Stimulated activated CD4-positive, alpha-beta T cell treated with anti-CD3 and anti-CD28 coated beads, TNF-alpha, amount 100 ng/mL, for 24 hours (primary cell): ENCODE measurements at places on chromosomes 2 and 18.

GRCh38 chr2:40197121-40197520 lies 254.8 kb downstream of the SLC8A1 start:
- DNase-seq: no peak

DNA sequence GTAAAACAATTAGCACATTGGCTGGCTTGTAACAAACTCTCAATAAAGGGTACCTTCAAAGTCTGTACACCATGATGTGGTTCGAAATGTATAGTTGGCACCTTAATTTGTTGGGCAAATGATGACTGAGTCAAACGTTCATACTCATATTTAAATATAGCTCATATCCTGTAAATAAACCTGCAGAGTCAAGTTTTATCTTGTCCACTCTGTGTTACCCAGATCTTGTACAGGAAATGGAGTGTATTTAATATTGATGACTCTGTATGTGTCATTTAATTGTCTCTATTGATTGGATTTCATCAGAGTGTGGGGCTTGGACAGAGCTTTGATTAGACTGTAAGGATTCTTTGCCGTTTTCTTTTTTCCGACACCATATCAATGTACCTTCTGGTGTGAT lies 805.6 kb upstream of the ZEB2 start:
- DNase-seq: no peak

GRCh38 chr2:188330316-188331053 lies 38.8 kb downstream of the GULP1 start:
- no peak for DNase-seq

DNA sequence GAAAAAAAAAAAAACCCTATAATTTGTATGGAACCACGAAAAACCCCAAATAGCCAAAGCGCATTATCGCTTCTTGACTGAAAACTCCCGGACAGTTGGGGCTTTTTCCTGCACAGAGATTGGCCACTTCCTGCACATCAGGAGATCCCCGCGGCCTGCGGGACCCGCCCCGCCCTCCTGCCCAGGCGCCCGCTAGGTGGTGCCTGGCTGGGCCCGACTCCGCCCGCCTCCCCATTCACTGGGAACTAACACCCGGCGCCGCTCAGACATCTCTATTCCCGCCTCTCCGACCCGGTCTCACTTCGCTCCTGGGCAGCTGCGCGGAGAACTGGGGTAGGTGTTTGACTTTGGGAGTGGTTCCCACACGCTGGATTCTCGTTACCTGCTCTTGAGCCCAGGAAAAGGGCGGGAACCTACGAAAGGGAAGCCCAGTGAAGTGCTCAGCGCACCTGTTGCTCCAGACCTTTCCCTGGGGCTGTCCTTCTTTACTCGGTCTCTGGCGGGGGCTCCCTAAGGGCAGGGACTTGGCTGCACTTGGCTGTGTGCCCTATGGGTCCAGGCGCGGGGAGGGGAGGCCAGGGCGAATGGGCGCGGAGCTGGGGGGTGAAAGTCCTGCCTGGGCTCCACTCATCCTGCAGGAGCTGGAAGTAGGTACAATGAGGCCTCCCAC lies at the start of gene HMSD:
Gene HMSD, plus strand, starts transcription at position 234 of the 670 bp plus-strand sequence. CDS start 4,155 bp downstream, outside the sequence.
- peak; percentile 31 for DNase-seq

- no peak for DNase-seq
Observed at GRCh38 chr2:45177870-45178269, 168.6 kb upstream of the SIX2 start.

GRCh38 chr2:212402316-212402715 lies 136.3 kb downstream of the ERBB4 start:
- no peak for DNase-seq

DNA sequence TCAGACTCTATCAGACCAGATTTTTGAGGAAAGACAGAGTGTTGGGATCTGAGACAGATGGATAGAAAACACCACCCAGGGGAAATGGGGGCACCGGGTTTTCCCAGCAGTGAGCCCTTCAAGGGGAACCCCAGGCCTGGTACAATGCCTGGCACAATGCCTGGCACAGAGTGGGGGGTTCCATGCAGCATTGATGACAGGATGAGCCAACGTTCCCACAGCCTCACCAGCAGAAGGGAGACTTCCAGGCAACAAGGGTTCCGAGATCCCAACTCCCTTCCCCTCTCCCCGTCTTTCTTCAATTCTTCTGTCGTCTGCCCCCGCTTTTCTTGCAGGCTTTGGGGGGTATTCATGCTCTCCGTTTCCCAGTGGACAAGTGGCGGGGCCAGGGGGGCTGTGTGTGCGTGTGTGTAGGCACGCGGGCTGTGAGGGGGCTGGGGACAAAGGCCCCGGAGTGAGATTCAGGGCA lies 132.1 kb upstream of the HAAO start:
- DNase-seq: no peak

DNA sequence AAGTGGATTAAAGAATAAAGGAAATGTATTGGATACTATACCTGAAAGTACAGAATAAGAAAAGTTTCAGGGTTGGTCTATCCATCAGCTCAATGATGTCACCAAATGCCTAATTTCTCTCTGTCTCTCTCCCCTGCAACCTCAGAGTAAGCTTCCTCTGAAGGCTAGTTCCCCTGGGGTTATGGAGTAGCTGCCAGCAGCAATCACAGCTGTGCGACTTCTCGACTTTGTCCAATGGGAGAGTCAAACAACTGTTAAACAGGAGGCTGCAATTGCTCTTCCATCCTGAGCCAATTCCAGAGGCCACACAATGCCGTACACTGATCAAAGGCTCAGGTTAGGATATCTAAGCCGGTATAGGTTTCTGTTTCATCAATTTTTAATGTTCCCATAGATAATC lies 95.3 kb upstream of the FANCL start:
- DNase-seq: no peak

- no peak for DNase-seq
Observed at GRCh38 chr2:239824046-239824694, 201.0 kb downstream of the NDUFA10 start.
